Activated CD4-positive, alpha-beta T cell treated with anti-CD3 and anti-CD28 coated beads for 1 hour (primary cell): ENCODE measurements at places on chromosomes 4 and X.

DNA sequence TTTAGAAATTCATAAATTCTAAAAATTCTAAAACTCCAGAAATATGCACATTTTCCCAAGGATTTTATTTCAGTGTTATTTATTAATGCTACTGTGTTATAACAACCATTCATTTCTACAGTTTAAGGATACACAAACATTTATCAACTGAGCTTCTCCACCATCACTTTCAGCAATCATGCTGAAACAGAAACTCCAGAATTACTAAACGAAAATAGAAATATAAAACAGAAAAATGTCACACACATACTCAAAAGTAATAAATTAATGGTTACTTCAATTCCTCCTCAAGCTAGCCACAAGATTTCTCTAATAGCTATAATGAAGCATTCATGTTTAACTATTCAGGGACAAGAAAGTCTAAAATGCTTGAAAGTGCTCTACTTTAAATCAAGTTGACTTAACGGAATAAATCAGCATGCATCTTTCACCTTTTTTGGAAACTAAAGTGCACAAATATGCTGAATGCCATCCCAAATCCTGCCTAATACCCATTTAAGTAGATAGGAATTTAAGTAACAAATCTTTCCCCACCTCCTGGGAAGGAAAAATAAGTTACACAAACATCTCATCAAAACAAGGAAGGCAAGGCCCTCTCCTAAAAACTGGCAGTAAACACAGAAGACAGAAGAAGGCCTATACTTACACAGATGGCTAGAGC is 563 bp downstream of the FAM13A start:
- no peak for DNase-seq

- DNase-seq: no peak
Observed at GRCh38 chrX:40506201-40506985, 74.4 kb upstream of the ATP6AP2 start.

DNA sequence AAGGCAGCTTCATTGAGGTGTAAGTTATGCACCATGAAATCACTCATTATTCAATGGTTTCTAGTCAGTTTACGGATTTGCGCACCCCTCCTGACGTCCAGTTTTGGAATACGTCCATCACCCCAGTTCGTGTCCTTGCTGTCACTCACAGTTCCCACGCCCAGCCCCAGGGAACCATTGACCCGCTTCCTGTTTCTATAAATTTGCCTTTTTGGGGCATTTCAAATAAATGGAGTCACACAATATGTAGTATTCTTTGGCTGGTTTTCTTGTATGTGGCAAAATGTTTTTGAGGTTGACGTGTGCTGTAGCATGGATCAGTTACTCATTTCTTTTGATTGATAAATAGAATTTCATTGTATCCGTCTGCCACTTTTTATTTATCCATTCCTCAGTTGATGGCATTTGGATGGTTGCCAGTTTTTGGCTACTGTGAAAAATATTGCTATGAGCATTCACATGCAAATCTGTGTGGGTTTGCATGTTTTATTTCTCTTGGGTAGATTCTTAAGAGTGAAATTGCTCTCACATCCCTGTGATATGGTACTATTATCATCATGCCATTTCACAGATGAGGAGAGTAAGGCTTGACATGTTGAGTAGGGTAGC is 18.4 kb upstream of the SORCS2 start:
- no peak for DNase-seq

- DNase-seq: no peak
Observed at GRCh38 chrX:86023811-86024210, 23.5 kb downstream of the CHM start.

DNA sequence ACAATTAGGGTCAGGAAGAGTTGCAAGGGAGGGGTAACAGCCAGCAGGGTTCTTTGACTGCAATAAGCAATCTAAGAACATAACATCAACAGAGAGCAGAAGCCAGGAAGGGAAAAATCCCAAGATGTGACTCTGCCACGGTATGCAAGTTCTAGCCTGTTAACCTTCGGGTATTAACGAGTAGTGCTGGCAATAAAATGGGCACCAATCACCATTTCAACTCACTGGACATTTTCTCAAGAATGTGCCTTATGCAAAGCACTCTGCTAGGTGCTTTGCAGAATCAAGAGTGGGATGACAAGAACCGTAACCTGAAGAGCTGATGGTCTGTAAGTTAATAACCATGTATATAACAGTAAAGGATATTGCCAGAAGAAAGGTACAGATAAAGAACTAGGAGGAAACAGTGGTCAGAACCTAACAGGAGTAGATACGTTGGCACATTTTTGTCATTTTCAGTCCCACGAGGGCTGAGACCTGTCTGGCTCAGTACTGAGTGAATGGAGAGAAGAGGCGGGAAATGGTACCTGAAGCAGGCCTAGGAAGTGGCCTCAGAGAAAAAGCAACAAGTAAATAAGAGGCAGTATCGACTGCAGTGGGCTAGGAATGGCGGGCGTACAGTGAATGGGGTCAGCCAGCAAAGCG is 2.7 kb downstream of the ELOVL6 start:
- DNase-seq: no peak

DNA sequence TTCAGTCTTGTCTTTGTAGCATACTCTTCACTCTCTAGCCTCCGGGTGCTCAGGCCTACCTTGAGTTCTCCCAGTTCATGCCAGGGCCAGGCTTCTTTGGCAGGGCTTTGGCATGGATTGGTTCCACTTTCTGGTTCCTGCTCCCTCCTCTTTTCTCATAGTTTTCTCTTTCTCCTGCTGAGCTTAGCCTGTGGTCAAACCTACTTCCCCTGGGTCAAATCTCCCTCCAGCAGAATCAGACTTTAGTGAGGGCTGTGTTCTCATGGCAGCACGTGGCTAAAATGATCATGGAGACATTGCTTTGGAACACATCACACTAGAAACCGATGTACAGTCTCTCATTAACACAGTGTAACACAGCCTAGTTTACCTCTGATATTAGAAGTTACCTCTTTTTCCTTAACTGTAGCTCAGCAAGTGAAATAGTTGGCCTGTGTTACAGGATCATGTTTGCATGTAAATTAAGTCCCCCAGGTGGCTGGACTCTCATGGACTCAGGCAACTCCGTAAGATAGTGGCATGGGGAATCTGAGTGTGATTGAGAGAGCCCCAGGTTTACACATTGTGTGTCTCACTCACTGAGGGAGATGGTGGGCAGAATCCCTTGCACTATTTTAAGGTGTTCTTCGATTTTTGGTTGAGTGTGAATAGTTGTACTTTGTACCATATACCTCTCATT is 13.3 kb downstream of the RAB9A start:
- no peak for DNase-seq

DNA sequence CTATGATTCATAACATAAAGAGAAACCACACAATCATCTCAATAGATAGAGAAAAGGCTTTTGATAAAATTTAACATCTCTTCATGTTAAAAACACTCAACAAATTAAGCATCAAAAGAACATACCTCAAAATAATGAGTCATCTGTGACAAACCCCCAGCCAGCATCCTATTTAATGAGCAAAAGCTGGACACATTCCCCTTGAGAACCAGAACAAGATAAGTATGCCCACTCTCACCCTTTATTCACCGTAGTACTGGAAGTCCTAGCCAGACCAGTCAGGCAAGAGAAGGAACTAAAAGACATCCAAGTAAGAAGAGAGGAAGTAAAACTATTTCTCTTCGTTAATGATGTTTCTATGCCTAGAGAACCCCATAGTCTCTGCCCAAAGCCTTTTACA is 507.2 kb downstream of the PABPC4L start:
- DNase-seq: no peak

GRCh38 chrX:82362550-82362949 is 1145.5 kb upstream of the POU3F4 start:
- DNase-seq: no peak

GRCh38 chr4:94480362-94480951 is 28.7 kb downstream of the PDLIM5 start:
- no peak for DNase-seq

GRCh38 chrX:70755850-70756249 is 152.7 kb downstream of the TEX11 start:
- peak; percentile 24 for DNase-seq

GRCh38 chr4:46894826-46895225 is 14.2 kb downstream of the COX7B2 start:
- DNase-seq: no peak

DNA sequence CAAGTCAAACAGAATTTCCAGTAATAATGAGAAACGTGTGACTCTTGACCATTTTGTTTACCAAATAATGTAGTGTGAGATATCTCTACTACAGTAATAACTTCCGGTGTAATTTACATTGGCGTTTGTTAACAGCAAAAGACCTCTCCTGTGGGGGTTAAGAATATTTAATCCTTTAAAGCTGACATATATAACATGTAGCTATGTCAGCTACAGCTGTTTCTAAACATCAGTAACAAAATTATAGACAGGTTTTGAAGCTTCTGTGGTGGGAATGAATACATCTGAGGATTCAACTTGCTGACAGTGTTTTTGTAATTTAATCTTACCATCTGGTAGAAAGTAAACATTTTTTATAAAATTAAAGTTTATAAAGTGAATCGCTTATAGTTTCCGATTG is 73.6 kb upstream of the TENM3 start:
- DNase-seq: no peak

DNA sequence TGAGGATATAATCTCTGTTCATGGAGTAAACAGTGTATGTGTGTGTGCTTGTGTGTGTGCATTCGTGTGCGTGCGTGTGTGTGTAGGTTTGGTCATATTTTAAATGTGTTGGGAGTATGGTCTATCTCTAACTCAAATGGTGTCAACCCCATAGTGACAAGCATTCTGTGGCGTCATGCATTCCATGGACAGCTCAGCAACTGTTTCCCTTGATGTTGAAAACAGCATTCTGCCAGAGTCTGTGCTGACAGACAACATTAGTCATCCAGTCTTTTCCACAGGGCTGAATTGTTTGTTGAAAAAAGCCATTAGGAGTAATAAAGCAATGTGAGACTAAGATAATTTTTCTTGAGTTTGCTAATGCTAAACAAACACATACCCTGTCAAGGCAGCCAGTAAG is 706.6 kb downstream of the PCDH19 start:
- no peak for DNase-seq

- DNase-seq: no peak
Observed at GRCh38 chr4:188620608-188621007, 481.4 kb downstream of the TRIML1 start.

- DNase-seq: no peak
Observed at GRCh38 chrX:27555514-27555913, 34.6 kb upstream of the DCAF8L2 start.

DNA sequence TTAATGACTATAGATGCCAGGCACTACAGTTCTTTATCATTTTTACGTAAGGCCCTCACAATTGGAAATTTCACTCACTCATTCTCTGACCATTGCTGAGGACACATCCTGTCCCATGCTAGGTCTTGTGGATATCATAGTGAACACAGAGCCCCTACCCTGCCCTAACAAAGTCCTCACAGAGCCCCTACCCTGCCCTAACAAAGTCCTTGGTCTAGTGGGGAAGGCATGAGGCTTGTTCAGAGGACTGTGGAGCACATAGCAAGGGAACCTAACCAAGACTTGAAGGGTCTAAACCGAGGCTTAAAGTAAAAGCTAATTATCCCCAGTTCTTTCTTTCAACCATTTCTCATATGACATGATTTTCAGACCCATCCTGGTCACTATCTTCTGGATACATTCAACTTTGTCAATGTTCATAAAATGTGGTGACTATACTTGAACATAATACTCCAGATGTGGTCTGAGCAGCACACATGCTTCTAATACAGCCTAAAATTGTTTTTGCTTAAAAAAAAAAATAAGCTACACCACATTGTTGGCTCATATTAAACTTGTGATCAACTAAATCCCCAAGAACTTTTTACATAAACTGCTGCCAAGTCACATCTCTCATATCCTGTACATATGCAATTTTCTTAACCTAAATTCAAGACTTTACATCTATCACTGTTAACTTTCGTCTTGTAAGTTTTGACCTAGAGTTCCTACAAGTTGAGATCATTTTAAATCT is 77.0 kb downstream of the GPC3 start:
- DNase-seq: no peak

DNA sequence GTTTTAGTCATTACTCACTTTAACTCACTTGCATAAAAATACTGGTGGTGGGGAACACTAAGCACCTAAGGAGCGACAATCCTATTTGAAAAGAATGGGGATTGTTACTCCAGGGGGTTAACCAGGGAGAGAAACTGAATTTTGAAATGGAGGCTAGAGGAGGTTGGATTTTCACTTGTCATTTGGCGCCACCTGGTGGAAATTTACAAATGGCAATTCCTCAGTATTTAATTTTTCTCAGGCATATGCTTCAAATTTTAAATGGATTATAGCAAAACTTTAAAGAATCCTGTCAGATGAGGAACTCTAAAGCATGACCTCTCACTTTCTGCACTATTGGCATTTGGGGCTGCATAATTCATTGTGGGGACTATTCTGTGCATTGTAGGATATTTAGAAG is 2.7 kb upstream of the GEMIN8 start:
- DNase-seq: peak; percentile 20

- no peak for DNase-seq
Observed at GRCh38 chr4:102783006-102783405, 22.2 kb upstream of the MANBA start.

GRCh38 chr4:79181190-79181589 is 144.7 kb downstream of the NAA11 start:
- no peak for DNase-seq

GRCh38 chr4:123380728-123381716 is 15.6 kb upstream of the SPRY1 start:
- no peak for DNase-seq

- no peak for DNase-seq
Observed at GRCh38 chr4:54085284-54085683, 14.7 kb upstream of the GSX2 start.

DNA sequence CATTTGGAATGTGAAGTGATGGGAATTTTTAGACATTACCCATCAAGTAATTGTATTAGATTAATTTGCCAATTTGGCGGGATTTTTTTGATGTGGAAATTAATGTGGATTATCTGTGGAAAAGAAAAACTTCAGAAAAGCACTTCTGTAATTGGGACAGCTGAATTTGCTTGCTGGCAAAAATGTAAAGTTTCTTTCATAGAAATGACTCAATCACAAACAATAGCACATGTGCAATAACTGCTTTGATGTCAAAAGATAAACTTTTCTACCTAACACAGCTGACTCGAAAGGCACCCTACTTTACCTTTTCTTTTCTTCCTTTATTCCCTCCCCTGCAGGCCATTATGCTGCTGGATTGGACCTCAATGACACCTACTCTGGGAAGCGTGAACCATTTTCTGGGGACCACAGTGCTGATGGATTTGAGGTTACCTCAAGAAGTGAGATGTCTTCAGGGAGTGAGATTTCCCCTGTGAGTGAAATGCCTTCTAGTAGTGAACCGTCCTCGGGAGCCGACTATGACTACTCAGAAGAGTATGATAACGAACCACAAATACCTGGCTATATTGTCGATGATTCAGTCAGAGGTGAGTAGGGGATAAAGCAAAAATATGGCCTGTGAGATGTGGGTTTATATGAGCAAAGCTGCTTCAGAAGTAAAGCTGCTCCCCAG is 1.4 kb downstream of the AREG start:
- DNase-seq: no peak

DNA sequence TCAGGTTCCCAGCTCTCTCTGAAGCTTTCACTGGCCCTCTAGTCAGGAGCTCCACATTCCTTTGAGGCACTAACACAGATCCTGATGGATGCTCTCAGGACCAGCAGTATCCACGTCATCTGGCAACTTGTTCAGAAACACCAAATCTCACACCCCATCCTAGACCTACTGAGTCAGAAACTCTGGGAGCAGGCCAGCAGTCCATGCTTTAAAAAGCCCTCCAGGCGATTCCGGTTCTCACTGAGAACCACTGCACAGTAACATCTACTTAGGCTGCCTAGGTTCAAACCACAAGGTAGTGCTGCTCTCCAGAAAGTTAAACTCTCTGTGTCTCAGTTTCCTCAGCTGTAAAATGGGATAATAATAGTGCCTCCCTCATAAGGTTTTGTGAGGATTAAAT is 55.3 kb downstream of the CCDC158 start:
- no peak for DNase-seq
